ENCODE measurements at places on chromosomes 5 and 9.

DNA sequence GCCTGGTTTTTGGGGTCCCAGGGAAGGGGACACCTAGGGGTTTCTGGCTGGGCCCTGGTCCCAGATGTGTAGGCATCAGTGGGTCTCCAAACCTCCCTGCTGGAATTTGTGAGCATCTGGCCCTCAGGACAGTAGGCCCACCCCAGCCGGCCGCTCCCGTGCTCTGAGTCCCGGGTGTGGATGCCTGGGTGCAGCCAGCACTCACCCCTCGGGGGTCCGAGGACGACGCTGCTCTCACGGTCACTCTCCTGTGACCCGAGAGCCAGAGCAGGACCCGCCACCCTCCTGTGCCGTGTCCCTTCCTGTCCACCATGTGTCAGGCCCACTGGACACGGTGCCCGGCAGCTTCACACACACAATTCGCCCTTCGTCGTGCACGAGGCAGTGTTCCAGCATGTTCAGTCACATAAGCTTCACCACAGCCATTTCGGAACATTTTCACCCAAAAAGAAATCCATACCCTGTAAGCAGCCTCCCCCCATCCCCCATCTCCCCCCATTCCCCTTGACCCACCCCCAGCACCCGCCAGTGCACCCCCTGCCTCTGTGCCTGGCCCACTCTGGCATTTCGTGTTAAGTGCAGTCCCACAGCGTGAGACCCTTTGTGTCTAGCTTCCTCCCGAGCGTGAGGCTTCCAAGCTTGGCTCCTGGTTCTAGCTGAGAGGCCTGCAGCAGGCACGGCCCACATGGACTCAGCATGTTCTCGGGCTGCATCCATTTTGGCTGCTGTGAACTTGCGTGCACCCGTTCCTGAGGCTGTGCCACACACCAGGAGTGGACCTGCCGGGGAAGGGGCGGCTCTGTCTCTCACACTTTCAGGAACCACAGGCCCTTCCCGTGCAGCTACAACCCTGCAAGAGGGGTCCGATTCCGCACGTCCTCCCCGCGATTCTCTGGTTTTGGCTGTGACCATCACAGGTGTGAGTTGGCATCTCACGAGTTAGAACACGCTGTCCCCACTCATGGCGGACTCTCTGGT lies 40.5 kb downstream of the NKD2 start:
- no peak for DNase-seq

DNA sequence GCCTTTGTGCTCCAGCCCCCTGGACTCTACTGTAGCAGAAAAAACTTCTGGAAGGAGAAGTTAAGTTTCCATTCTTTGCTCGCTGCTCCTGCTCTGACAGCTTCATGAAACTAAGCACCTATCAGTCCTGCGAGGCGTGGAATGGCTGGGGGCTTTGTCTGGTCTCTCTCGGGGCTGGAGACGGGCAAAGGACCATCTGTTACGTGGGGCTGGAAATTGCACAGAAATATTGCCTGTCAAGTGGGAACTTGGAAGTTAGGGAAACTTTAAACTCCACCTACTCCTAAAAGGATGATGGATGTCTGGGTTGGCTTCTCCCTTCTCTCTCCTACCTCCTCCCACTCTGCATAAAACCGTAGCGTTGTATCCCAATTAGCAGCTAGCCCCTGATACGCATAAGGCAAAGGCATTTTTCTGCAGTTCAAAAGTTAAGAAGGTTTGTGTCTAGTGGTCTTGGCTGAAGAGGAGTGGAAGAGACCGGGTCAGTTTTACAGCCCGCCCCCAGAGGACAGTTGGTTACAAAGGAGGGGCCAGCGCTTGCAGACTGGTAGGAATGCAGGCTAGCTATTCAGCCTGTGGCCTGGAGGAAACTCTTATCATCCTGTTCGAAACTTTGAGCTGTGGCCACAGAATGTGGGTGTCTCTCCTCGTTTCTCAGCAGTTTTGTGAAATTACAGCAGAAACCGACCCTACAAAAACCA lies 1.3 kb downstream of the FBXL7 start:
- DNase-seq: peak; percentile 88

- DNase-seq: no peak
Measured at GRCh38 chr5:39113354-39113953, 39.3 kb upstream of the RICTOR start.

- DNase-seq: no peak
Measured at GRCh38 chr5:176874198-176874780, 24.9 kb downstream of the HK3 start.

DNA sequence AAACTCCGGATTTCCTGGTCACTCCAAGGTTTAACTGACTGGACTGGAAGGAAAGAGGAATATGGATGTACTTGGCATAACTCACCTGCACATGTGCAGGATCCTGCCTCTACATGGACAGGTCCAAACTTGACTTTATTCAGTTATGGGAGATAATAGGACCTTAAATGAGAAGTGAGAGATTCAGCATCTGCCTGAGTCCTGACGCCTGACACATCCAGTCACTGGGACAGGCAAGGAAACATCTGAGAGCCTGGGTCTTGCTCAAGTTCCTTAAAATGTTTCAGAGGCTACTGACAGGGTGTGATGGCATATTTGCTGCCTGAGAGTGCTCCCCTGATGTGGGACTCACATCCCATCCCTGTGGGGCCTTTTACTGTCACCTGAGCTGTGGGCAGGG lies 34.9 kb downstream of the ZNF354A start:
- no peak for DNase-seq

All from iris pigment epithelial cell (primary cell).